Astrocyte of the cerebellum (primary cell): ENCODE measurements at places on chromosomes 2 and 18.
A peak's percentile ranks its signal among the peaks of the same experiment; 100 is the strongest.

DNA sequence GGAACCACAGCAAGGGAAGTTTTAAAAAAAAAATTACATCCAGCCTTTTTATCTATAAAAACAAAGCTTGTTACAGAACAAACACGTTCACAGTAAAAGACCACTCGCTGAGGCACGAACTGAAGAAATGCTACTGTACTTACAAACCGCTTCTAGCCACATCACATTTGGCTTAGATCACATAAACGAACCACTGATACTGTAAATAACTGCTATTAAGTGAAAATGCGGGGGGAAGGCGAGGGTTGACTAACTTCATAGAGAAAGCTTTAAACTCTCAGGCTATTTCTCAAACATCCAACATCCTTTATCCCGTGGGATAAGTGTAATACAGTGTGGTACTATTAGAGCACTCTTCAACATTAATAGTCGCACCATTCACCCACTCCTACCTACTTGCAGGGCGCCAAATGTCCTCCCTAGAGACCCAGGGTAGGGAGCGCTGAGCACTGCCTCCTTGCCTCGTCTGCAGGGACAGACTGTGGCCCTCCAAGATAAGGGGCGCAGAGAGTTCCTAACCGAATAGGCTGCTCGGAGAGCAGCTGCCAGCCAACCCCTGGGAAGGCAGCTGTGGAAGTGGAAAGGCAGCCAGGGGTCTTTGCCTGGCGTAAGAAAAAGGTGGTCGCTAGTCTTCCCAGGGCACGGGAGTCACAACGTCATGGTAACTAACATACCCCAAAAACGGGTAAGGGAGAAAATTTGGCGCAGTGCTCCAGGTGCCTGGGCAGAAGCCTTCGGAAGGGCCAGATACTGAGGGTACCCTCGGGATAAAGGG, 854 bp downstream of the GPR155 start:
- no peak for DNase-seq

- no peak for DNase-seq
Measured at GRCh38 chr2:28310107-28310506, 82.6 kb upstream of the FOSL2 start.

GRCh38 chr2:15704086-15704787, 112.6 kb downstream of the DDX1 start:
- no peak for DNase-seq

GRCh38 chr2:141142025-141142424, 988.8 kb downstream of the LRP1B start:
- no peak for DNase-seq

- DNase-seq: peak; percentile 49
Measured at GRCh38 chr2:220243571-220243970, 616.1 kb downstream of the SLC4A3 start.

DNA sequence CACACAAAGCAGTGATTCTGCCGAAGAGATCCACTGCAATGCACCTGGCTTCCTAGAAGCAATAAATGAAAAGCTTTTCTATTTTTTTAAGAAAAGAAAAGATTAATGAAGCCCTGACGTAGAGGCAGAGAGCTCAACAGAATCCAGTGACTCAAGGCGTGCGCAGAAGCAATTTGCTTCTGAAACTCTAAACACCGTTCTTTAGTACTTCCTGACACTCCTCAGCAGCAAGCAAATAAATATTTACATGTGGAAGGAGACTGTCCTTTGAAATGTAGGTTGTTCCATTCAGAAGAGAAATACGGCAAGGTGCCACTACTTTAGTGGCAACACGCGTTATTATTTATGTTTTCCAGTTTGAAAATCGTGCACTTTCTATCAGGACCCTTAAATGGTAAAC, 126.2 kb upstream of the ZNF516 start:
- no peak for DNase-seq

DNA sequence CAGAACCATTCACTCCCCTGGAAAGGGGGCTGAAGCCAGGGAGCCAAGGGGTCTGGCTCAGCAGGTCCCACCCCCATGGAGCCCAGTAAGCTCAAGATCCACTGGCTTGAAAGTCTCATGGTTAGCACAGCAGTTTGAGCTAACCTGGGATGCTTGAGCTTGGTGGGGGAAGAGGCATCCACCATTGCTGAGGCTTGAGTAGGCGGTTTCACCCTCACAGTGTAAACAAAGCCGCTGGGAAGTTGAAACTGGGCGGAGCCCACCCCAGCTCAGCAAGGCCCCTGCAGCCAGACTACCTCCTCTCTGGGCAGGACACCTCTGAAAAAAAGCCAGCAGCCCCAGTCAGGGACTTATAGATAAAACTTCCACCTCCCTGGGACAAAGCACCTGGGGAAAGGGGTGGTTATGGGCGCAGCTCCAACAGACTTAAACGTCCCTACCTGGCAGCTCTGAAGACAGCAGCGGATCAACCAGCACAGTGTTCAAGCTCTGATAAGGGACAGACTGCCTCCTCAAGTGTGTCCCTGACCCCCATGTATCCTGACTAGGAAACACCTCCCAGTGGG, 14.7 kb upstream of the TTC32 start:
- DNase-seq: no peak

- DNase-seq: no peak
Measured at GRCh38 chr2:180730976-180731375, 249.4 kb upstream of the UBE2E3 start.

GRCh38 chr2:159456500-159457426, 159.6 kb downstream of the BAZ2B start:
- DNase-seq: no peak

- no peak for DNase-seq
Measured at GRCh38 chr18:12288403-12288755, 19.7 kb upstream of the TUBB6 start.

DNA sequence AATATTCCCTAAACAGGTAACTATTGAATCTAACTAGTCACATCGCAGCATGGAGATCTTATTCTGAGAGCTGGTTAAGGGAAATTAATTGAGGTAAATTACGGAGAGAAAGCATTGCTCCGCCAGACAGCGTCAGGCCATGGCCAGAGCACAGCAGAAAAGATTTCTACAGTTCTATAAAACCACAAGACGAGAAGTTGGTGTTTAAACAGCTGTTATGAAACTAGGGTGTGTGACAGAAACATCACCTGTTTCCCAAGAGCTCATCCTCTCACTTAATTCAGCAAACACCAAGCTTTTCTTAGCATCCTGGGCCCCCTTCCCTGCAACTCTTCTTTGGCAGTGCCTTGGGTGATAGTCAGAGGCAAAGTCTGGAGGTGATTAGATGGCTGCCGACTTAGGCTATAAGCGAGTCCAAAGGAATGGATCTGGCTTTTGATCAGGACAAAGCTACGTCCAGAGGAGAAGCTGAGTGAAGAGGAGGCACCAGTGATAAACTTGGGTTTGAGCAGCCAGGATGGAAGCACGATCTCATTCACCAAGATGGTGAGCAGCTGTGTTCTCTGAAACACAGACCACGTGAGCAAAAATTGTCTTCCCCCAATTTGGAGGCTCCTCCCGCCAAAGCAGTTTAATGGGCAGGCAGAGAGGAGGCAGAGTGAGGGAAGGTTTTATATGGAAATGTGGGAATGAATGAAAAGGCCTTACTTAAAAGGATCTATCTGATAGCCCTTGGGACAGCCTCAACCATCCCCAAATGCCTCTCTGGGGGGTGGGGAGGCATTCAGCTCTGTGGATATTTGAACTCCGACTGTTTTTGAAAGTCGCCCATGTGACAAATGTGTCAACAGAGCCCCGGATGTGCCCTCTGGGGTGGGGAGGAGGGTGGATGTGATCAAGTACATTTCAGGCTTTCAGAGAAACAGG, 57.8 kb downstream of the PKDCC start:
- DNase-seq: no peak

DNA sequence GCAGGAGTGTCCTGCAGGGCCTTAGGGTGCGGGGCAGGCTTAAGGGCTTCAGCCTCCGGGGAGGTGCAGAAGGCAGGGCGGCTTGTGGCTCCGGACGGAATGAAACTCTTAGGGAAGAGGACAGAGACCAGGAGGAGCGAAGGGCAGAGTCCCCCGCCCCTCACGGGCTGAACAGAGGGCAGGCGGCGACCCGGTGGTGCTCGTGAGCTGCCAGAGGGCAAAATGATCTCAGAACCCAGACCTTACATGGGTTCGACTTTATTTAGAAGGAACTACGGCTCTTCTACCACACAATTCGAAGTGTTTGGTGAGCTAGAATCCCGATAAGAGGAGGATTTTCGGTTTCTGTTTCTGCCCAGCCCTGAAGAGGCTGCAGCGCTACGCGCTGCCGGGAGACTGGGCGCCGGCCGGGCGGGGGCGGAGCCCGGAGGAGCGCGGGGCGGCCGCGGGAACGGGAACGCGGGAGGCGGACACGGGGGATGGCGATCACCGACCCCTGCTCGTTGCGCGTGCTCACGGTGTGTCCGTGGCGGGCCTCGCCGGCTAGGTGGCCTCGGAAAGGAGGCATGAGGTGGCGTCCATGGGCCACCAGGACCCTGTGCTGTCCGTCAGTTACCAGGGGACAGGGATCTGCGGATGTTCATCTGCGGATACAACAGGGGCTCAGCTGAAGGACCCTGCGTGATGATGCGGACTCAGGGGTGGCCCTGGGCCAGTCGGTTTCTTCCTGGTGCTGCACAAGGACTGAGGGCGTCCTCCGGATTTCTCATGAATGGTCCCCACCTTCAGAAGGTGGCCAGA, 4.2 kb upstream of the SP100 start:
- no peak for DNase-seq

GRCh38 chr2:29309090-29310029, 194.1 kb downstream of the CLIP4 start:
- DNase-seq: peak; percentile 49

DNA sequence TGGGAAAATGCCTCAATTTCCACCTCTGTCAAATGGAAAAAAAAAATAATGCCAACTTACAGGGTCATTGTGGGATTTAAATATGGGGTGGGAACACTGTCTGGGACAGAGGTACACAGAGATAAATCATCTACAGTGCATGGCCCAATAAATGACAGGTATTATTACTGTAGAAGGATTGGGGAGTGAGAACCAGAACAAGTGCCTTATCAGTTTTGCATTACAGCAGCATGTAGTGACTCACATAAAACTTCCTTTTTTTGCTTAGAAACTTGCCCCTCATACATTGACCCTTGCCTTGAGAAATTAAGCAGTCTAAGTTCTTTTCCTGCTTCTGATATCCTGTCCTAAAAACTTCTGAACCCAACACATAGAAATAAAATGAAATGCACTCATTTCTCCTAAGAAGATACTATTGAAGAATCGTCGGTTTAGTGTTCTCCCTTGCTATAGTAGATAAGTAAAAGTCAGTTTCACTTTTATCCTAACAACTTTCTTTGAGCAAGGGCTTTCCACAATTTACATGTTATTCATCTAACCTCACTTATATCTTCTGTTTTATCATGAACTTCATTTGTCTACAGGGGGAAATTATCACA, 121.0 kb upstream of the HAAO start:
- DNase-seq: no peak

- no peak for DNase-seq
Measured at GRCh38 chr2:44638649-44639048, 276.9 kb downstream of the CAMKMT start.

GRCh38 chr18:50429207-50429948, 54.5 kb downstream of the SKA1 start:
- DNase-seq: peak; percentile 3

DNA sequence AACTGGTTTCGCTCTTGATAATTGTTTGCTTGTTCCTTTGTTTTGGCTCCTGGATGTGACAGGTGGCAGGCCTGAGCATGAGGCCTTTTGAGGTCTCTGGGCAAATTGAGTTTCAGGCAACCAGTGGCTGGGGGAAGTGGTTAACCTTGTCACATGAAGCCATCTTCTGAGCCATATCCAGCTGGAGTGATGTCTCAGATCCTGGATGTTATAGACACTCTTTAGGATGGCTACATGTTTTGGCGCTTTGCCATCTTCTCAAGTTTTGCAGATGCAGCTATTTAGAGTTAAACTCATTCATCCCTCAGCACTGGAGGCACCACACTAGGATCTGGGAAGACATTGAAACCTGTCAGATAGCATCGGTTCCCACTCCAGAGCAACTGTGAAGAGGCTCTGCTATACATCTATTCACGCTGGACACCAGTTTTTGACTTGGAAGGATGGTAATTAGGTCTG, 25.3 kb upstream of the TACR1 start:
- DNase-seq: no peak

DNA sequence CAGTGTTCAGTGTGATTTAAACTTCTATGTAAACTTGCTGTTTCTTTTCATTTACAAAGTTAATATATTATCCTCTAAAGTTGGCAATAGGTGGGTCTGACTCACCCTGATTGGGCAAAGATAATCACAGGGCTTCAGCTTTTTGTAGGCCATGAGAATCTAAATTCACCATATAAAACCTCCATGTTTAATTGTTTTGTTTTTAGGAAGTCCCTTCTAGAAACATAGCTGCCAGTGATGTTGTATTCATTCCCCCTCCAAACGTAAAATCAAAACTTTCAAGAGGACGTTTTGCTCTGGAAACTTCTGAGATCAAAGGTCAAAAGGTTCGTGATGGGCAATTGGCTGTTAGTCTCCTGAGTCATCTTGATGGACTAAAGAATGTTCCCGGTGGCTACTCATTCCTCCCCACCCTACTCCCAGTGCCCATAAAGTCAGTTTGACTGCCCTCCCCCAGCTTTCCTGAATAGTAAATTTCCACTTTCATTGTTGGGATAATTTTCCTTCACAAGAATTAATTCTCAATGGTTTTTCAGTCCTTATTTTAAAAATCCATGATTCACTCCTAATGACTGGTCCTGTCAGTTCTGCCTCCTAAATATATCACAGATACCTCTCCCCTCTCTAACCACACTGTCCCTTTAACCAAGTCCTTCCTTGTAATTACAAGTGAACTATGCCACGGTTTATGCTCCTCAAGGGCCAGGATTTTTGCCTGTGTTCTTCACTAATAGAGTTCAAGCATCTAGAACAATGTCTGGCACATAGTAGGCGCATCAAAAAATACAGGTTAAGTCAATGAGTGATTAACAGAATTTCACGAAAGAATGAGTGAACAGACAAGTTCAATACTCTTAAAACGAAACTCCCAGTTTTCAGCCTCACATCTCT, 164.4 kb upstream of the VRK2 start:
- DNase-seq: no peak

DNA sequence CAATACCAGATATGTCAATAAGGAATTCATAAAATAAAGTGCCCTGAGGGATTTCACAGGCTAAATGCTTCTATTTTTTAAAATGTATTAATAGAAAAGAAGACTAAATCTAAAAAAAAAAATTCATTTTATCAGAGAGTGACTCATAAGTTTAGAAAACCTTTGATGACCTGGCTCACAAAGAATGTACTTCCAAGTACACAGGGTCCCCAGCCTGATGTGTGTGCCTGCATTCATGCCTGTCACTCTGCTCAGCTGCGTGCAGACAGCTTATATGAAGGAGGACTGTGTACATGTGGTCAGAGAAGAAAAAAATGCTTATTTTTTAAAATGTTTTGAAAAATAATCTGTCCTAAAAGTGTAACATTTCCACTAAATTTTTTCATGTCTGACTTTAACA, 3.0 kb upstream of the CPS1 start:
- DNase-seq: no peak

- DNase-seq: no peak
Measured at GRCh38 chr2:45843136-45843535, 191.7 kb downstream of the PRKCE start.

DNA sequence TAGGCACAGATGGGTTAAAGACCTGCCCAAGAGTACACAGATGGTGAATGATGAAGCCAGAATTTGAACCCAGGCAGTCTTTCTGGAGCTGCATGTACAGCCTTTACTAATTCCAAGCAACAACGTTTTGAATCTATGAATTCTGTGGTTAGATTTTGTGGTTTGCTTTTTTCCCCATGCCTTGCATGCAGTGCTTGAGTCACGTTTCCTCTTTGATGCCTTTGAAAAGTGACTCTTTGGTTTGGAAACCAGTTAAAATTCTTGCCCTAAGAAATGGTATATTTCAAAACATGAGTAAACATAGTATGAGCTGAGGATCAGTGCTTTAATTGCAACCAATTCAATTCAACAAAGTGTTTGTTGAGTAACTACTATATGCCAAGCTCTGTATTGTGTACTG, 48.2 kb upstream of the PPM1B start:
- DNase-seq: peak; percentile 90
